ENCODE measurements at places on chromosomes 1 and 21.

DNA sequence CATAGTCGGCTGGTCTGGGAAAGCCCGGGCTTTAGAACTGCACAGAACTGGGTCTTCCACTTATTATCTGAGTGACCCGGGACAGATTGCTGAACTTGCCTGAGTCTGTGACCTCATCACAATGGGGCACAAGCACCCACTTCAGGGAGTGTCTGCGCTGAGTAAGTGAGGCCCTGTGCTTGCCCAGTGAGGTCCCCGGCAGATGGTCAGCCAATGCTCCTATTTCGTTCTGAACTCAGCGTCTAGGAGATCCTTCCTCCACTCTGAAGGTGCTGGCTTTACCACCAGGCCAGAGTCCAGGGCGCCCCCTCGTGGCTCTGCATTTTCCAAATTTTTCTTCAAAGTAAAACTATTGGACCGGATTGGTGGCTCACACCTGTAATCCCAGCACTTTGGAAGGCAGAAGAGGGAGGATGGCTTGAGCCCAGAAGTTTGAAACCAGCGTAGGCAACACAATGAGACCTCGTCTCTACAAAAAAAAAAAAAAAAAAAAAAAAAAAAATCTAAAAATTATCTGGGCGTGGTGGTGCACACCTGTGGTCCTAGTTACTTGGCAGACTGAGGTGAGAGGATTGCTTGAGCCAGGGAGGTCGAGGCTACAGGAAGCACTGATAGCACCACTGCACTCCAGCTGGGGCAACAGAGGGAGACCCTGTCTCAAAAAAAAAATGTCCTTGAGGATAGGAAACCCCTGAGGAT, 61.7 kb downstream of the FCRL5 start:
- peak; percentile 47 for DNase-seq

GRCh38 chr21:45309069-45309986, 21.6 kb upstream of the POFUT2 start:
- no peak for DNase-seq

DNA sequence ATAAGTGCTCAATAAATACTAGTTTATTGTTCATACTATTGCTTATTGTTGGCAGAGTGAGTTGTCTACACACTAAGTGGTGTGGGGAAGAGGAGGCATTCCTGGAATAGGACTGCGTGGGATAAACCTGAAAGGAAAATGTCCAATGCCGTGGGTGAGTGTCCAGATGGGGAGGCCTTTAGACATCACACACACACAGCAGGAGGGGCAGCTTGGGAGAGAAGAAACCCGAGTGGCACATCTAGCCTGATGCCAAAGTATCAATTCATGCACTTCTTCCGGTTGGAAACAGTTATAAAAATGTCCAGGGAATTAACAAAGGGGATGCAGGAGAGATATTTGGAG, 27.3 kb downstream of the CCN1 start:
- DNase-seq, result no peak

- DNase-seq, result no peak
Measured at GRCh38 chr1:240021709-240022108, 70.0 kb upstream of the FMN2 start.

DNA sequence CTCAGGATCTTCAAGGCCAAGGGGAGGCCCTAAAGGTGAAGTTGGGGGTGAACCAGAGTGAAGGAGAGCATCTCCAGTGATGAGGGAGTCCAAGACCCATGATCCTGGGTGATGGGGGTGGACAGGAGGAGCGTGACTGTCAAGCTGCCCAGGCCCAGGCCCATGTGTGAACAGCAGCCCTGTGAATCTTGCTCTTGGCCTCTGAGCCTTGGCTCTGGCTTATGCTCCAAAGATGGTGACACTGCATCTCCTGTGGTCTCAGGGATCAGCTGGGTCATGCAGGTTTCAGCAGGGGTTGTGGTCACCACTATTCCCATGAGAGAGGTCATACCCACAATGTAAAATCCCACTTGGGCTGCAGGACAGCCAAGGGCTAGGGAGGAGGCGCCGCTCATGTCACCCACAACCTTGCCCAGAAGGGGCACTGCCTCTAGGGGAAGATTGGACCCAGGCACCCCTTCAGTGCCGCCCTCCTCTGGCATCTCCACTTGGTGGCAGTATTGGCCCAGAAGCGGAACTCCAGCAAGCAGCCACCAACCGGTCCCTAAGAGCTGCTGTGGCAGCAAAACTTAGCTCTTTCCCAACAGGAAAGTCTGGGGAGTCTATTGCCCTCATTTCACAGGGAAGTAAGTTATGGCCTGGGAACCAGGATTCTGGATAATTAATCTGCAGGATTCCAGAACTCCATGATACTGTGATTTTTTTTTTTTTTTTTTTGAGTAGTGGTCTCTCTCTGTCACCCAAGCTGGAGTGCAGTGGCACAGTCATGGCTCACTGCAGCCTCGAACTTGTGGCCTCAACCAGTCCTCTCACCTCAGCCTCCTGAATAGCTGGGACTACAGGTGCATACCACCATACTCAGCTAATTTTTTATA, 7.5 kb upstream of the WNT3A start:
- DNase-seq, result peak; percentile 41

DNA sequence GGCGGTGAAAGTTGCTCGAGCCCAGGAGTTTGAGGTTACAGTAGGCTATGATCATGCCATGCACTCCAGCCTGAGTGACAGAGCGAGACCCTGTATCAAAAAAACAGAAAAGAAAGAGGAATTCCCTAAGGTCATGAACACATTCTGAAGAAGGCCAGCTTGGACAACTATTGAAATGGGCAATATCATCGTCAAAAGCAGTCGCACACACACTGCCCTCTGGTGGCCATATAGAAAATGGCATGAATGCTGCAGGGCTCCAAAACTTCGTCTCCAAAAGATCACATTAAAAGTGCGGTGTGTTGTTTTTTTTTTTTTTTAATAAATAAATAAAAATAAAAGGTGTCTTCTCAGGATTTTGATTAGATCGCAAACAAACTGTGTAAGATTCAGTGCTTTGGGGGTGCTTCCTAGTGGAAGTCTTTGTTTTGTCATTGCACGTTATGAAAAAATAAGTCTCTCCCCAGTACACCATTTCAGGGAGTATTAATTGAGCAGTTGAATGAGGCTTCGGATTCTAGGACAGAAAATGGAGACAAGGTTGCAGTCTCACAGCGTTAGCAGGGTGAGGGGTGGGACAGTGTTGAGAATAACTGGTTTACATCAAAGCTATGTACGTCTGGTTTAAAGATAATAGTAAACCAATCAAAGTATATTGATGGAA, 87.5 kb upstream of the FMN2 start:
- no peak for DNase-seq

DNA sequence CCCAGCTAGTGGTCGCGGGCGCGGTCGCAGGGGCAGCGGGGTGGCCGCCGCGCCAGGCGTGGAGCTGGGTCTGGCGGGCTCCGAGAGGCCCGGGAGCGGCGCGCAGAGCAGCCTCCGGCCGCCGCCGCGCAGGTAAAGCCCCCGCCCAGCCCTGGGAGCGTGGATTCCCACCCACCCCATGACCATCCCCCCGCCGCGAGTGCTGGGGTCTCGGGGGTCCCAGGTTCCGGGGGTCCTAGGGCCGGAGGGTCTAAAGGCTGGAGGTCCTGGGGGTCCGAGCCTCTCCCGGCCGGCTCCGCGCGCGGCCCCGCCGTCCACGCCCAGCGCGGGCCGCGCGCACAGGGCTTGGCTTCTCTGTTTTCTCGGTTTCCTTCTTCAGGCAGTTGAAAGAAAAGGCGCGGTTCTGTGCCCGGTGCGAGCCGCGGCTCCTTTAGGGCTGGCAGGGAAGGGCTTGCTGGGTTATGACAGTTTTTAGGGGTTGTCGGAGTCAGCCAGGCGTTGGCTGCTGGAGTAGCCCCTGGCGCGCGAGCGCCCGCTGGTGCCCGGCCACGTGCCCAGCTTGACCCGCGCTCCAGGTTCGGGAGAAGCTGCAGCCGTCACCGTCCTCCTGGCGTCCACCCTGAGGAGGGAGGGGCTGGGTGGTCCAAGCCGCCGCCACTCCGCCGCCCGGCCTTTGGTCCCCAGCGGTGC, 359 bp downstream of the LRRC3 start:
- DNase-seq, result peak; percentile 30

GRCh38 chr1:168506204-168506819, 37.5 kb downstream of the XCL2 start:
- DNase-seq, result no peak

- no peak for DNase-seq
Measured at GRCh38 chr1:235259133-235259778, 68.7 kb downstream of the ARID4B start.

DNA sequence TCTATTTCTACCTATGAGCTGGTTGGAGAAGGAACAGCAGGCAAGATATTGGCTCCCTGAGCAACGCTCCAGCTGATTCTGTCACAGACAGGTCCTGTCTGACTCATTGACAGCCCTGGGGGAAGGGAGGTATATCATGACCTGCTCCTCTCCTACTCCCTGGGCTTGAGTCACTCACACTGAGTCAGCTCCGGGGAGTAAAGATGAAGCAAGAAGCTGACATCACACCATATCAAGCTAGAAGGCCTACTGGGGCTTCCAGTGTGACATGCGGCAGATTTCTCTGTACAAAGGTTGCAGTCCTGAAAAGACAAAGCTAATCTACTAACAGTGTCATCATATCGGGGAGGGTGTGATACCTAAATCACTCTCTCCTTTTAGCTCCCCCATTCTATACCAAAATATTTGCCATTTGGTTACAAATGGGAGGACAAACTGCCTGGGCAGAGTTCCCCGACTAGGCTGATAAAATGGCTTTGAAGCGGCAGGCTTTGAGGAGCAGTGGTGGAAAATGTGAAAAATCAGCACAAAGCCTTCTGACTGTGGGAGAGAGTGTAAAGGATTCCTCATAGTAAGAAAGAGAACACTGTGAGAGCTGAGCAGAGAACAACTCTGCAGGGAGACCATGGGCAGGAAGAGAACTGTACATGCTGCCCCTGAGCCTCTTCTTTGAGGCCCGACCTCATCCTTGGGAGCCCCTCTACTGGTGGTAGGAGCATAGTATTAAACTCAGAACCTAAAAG, 15.5 kb downstream of the PI4KB start:
- no peak for DNase-seq

DNA sequence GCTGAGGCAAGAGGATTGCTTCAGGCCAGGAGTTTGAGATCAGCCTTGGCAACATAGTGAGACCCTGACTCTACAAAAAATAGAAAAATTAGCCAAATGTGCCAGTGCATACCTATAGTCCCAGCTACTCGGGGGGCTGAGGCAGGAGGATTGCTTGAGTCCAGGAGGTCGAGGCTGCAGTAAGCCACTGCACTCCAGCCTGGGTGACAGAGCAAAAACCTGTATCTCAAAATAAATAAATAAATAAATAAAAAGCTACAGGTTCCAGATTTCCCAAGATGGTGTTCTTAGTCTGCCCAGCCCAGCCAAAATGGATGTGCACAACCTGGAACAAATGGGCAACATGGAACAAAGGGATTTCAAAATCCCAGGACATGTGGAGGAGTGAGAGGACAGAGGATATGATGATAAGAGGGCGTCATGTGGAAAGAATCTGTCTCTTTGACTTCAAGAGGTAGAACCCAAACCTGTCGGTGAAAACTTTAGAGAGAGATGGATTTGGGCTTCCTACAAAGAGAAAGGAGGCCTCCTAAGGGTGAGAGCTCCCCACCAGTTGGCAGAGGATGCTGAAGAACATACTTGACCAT, 3.2 kb downstream of the EDARADD start:
- DNase-seq, result no peak

DNA sequence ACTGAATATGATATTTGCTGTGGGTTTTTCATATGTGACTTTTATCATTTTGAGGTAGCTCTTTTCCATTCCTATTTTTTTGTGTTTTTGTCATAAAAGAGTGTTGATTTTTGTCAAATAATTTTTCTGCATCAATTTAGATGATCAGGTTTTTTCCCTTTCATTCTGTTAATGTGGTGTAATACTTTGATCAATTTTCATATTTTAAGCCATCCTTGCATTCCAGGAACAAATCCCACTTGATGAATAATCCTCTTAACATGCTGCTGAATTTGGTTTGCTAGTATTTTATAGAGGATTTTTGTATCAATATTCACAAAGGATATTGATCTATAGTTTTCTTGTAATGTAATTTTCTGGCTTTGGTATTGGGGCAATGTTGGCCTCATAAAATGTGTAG, 25.5 kb upstream of the C1orf53 start:
- DNase-seq, result no peak

DNA sequence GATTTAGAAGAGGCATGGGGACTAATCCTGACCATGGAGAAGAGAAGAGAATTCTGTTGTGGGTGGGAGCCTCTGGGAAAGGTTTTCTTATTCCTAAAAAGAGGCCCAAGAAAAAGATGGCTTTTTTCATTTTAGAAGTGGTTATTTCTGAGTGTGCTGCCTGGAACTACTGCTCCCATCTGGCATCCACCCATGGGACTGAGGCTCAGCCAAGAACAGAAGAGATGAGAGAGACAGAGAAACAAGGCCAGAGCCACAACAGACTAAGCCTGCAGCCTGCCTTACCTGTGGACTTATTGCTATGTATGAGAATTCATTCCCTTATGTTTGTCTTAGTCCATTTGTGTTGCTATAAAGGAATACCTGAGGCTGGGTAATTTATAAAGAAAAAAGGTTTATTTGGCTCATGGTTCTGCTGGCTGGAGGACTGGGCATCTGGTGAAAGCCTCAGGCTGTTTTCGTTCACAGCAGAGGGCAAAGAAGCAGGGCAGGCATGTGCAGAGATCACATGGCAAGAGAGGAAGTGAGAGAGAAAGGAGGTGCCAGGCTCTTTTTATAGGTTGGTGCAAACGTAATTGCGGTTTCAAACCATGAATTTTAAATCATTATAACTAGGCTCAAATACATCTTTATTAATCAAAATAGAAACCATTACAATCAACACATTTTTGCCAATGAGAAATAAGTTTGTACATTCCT, 57.5 kb upstream of the PRDM2 start:
- DNase-seq, result no peak

GRCh38 chr1:198165927-198166647, 9.3 kb downstream of the NEK7 start:
- no peak for DNase-seq

DNA sequence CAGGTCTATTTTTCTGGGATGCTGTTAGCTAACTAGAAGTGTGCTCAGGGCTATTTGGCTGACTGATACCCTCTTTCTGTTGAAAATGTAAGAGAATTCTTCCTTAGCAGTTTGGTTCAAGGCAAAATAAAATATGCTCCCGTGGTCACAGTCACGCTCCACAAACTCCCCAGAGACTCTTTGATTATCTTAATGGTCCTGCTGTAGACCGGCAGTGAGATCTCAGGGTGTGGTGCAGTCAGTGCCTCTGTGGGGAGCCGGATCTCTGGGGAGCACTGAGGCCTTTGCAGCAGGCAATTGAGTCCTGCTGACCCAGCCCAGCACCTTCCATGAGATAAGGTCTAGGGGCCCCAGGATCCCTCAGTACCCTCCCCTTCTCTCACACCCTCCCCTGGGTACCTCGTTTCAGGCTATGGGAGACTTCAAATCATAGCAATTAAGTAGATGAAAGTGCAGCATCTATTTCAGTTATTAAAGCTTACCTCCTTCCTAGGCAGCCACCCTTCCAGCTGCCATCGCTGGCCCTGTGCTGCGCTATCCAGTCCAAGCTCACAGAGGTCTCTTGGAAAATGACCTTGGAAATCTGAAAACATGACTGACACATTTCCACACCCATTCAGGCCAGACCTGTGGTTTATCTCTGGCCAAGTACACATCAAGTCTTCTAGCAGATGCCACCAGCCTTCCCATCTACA, 98.1 kb downstream of the SEC16B start:
- no peak for DNase-seq
